Foreskin melanocyte (primary cell): ENCODE measurements at places on chromosomes 13 and 19.
A peak's percentile ranks its signal among the peaks of the same experiment; 100 is the strongest.

- no peak for DNase-seq
Measured at GRCh38 chr19:43731846-43732245, 16.0 kb downstream of the IRGC start.

- DNase-seq, result no peak
Measured at GRCh38 chr19:3062165-3063105, at the start of gene TLE5. TSS of gene TLE5 (minus strand) at chr19:3062495. CDS start at chr19:3062200, 295 bp downstream.

GRCh38 chr13:44142941-44143665 is 230.5 kb upstream of the SERP2 start:
- DNase-seq, result no peak

DNA sequence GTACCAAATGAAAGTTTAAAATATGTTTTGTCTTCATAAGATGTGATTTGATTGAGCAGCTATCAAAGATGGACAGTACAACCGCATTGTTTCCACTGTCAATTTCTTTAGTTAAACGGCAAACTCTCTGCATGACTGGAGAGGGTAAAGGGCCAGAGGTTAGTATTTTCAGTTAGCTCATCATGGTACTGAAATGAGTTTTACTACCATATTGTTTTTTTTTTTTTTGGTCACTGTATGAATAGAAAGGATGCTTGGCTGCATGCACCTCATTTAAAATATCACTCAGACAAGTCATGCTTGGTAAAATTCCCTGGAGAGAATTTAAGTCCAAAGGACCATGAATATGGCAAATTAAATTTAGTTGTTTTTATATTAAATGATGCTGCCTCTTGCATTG is 942.1 kb upstream of the SPRY2 start:
- no peak for DNase-seq

- no peak for DNase-seq
Measured at GRCh38 chr19:44974857-44975256, 19.7 kb downstream of the CLPTM1 start.

- no peak for DNase-seq
Measured at GRCh38 chr19:3808420-3809143, 22.4 kb upstream of the MATK start.

DNA sequence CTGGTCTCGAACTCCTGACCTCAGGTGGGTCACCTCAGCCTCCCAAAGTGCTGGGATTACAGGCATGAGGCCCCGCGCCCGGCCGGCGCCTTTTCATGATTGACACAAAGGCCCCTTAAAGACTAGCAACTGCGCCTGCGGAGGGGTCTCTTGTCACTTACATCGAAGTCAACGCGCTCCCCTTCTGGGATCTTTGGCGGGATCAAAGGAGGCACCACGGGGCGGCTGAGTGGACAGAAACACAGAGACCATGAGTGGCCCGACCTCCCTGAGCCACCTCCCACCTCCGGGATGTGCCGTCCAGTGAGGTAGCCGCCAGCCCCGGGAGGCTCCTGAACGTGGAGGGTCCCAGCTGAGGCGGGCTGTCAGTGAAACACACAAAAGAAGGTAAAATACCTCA is 7.3 kb downstream of the TNNT1 start:
- DNase-seq, result no peak

DNA sequence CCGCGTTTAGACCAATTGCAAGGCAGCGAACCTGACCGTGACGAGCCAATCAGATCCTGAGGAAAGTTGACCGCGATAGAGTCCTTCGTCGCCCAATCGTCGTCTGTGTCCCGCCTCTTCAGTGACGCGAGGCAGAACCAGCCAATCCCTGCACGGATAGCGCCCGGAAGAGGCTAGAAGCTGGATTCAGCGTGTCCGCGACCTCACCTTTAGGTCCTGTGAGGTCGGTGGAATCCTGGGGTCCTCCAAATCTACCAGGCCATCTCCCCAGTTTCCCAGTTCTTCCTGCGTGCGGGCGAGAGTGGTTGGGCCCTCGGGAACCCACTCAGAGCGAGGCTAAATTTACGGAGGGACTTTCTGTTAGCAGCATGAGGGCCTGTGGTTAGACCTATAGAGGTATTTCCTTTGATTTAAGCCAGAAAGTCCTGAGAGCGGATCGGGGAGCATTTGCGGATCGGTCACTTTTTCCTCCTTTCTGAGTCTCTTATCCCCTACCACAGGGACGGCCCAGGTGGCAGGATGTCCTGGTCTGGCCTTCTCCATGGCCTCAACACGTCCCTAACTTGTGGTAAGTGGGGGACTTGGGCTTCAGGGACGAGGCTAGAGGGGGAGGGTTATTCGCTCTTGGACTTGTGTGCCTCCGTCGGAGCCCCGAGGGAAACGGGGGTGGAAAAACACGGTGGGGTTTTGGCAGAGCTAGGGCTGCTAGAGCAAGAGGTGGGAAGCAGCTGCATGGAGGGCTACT is at the start of gene MRPS12:
MRPS12 (plus strand) TSS at position 169 of the 745 bp plus-strand sequence; CDS start at position 520, 351 bp downstream.
- peak; percentile 98 for DNase-seq

DNA sequence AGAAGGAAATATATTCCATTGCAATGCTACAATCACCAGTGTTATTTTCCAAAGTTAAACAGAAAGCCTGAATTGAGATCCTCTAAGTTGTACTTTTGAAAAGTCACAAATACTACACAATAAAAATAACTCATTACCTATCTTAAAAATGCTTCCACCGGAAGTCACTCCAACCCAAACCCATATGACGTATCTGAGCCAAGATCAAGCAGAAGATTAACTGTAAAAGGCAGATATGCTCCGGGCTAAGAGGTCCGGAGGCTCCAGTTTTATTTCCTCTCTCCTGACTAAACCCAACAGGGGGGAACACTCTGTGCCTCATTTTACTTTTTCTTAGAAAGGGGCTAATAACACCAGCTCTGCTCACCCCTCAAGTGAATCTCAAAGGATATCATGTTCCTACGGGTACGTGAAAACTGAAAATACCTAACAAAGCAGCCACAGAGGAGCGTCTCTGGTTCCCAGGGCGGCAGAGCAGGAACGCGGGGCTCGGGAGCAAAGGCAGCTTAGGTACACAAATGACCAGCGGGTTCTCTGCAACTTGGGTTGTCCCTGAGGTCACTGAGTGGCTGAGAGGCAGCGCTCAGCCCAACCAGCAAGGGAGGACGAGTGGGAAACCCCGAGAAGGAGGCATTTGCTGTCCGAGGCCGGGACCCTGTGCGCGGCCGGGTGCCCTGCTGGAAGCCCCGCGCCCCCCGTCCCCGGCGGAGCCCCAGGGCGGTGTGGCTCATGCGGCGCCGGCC is 750 bp downstream of the RAB20 start:
- no peak for DNase-seq

GRCh38 chr13:32016631-32017030 is 14.9 kb upstream of the FRY start:
- DNase-seq, result no peak

DNA sequence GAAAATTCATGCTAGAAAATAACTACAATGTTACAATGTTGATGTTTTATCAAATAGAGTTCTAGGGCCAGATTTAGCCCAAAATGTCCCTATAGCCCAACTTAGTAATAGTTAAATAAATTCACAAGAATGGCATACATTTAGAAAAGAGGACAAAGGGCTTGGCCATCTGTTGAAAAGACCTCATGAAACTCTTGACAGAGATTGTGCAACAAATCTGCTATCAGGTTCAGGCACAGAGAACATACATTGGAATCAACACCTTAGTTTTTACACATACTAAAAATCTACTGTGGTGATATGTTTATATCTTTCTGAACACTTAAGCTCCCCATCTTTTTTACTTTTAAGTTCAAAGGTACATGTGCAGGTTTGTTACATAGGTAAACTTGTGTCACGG is 298.3 kb upstream of the DACH1 start:
- DNase-seq, result no peak

DNA sequence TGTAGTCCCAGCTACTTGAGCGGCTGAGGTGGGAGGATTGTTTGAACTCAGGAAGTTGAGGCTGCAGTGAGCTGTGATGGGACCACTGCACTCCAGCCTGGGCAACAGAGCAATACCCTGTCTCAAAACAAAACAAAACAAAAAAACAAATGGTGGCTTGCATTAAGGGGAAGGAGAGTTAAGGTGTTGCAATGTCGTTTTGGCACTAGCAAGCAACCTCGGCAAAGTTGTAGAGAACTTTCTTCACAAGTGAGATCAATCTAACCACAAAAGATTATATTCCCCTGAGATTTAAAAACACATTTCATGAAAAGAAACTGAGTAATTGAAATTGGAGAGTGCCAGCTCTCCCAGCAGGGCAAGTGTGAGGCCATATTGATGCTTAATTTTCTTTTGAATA is 153.7 kb downstream of the KLF5 start:
- no peak for DNase-seq

GRCh38 chr13:44752164-44752563 is 176.0 kb upstream of the TSC22D1 start:
- peak; percentile 39 for DNase-seq

DNA sequence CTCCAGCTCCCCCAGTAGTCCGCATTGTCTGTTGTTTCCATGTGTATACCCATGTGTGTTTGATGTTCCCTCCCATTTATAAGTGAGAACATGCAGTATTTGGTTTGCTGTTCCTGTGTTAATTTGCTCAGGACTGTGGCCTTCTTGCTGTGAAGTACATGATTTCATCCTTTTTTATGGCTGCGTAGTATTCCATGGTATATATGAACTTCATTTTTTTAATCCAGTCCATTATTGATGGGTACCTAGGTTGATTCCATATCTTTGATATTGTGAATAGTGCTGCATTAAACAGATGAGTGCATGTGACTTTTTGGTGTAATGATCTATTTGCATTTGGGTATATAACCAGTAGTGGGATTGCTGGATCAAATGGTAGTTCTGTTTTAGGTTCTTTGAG is 175.2 kb downstream of the PDS5B start:
- no peak for DNase-seq

DNA sequence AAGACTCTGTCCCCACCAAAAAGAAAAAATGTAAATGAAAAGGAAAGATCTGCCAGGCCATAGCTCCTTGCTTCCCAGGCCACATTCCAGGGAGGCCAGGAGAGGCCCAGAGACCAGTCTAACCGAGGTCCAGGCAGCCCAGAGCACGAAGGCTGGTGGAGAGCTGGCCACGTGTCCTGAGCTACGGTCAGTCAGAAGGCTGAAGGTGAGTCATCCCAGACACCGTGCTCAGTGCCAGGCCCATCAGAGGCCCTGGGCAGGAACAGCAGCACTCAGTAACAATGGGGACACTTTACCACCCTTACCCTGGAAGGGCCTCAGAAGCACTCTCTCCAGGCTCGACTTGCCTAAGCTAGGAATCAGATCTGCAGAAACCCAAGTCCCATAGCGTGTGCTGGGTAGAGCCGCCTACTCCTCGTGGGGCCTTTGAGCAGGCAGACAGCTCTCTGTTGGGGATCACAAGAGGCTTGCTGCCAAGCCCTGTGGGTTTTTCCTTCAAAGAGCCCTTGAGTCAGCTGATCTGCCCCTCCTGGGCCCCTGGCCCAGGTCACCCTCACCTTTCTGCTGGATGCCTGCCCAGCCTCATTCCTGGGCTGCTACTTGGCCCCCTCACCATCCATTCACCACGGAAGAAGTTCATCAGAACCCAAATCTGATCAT is 11.6 kb upstream of the DNMT1 start:
- no peak for DNase-seq

DNA sequence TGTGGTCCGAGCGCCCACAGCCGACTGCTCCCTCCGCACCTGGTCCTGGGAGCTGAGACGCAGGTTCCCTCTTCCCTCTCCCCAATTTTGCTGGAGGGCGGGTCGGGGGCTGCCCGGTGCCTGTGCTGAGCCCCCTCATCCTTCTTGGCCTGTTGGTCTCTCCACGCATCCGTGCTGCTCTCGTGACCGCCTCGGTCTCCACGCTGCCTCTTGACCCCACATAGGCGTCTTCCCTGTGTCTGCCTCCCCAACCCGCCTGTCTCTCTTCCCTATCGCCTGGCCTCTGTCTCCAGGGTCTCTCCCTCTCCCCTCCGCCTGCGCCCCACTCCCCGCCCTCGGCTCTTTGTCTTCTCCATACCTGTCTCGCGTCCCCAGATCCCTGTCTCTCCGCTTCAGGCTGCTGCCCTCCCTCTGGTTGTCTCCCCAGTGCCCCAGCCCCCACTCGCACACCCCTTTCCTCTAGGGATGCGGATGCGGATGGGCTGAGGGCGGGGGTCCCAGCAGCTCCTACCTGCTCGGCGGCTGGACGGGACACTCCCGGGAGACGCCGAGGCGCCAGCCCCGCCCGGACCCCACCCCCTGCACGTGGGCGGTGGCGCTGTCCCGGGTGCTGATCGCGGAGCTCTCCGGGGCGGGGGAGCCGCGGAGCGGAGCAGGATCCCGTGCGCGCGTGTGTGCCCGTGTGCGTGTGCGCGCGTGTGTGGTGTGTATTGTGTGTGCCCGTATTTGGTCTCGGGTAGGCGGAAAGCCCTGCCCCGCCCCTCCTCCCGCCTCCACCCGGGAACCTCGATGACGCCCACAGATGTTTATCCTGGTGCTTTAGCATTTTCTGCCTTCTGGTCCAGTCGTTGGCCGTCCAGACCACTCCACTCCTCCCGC is at the start of gene SYT5:
SYT5 (minus strand) TSS at position 684 of the 879 bp plus-strand sequence. CDS start 1,248 bp downstream, outside the sequence.
- DNase-seq, result no peak

DNA sequence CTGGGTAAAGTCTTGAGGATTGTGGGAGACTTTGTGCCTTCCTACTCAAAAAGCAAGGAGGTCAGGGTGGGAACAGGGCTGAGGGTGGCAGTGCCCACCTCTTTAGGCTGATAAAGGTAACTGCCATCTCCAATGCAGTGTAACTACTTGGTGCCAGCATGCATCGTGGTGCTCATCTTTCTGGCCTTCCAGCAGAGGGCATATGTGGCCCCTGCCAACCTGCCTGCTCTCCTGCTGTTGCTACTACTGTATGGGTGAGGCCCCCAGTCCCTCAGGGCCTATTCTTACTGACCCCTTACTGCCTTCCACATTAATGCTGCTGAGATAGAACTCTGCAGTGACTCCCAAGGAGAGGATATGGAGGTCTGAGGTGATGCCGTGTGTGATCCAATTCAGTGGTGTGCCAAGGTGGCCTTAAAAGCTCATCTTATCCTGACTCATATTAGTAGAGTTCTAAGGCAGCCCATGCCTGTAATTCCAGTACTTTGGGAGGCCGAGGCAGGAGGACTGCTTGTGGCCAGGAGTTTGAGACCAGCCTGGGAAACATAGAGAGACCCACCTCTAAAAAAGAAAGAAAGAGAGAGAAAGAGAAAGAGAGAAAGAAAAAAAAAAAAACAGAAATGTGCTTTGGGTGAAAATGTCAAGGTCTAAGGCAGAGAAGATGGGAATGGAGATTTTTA is 9.7 kb upstream of the ARHGAP45 start:
- DNase-seq, result no peak

DNA sequence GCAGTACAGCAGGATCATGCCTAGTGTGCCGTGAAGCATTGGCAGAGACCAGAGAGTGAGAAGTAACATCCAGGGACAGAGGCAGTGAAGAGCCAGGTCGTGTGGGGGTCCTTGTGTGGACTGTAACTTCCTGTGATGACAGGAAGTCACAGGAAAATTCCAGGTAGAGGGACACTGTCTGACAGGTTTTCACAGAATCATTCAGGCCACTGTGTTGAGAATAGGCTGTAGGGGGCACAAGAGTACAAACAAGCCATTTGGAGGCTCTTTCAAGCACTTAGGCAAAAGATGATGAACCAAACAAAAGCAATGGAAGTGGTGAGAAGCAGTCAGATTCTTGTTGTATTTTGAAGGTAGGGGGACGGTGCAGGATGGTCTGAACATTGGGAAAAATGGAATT is 46.4 kb downstream of the N4BP2L1 start:
- no peak for DNase-seq

GRCh38 chr13:111280681-111281585 is 39.5 kb upstream of the TEX29 start:
- DNase-seq, result no peak
